SK-N-SH (cell line): ENCODE measurements at places on chromosomes 6 and 20.

GRCh38 chr20:63502671-63503172 is 3.8 kb upstream of the EEF1A2 start:
- peak; percentile 92 for DNase-seq

DNA sequence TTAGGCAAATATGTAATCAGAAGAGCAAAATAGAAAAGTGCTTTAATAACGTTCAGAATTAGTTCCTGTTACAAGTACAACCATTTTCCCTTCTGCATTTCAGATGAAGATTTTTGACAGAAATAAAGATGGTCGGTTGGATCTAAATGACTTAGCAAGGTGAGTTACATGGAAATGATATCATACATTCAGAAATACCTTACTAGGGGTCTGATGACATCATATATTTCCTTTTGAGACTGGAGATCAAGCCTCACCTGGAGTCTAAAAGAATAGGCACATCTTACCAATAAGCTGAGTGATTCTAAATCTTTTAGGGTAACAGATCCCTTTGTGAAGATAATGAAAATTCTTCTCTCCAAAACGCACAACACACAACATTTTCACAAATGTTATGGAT is 29.8 kb downstream of the SCGN start:
- no peak for DNase-seq

GRCh38 chr6:43926634-43927531 is 156.9 kb downstream of the VEGFA start:
- peak; percentile 81 for DNase-seq

GRCh38 chr6:146795479-146796133 is 196.8 kb downstream of the ADGB start:
- DNase-seq: no peak

GRCh38 chr6:15872241-15873103 is 209.6 kb upstream of the DTNBP1 start:
- no peak for DNase-seq

DNA sequence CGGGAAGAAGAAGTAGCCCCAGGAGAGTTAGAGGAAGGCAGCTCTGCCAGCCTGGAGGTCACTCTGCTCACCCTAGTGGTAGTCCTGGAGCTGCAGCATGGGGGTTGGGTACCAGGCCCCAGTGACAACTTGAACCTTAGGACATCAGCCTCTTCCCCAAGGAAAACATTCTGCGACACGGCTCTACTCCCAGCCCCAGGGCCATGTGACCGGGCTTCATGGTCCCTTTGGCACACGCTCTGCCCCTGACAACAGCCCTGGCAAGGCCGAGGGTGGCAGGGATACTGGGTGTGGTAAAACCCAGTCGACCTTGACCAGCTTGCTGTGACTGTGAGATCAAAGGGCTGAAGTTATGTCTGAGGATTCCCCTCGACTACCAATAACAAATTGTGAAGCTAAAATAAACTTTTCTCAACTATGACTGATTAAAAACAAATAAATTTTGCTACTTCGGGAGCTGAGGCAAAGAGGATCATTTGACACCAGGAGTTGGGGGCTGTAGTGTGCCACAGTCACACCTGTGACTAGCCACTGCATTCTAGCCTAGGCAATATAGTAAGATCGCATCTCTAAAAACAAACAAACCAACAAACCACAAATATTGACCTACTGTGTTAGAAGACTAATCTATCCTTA is 24.4 kb upstream of the ARID1B start:
- DNase-seq: no peak

DNA sequence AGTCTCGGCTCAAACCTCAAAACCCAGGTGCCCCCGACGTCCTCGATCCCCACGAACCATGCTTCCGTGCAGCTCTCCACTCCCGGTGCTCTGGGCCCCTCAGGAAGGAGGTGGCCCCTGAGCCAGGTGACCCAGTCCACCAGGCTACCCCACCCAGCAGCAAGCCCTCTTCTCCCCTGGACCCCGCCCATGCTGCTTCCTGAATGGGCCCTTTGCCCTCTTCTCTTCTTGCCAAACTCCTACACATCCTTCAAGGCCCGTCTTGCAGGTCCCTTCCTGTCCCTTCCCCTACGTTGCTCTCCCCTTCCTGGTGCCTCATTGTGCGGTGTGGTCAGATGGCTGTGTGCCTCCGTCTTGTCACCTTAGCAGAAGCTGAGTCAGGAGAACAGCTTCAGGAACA is 3.4 kb upstream of the GATA5 start:
- DNase-seq: no peak

GRCh38 chr20:33789109-33789857 is 21.9 kb upstream of the CHMP4B start:
- peak; percentile 68 for DNase-seq

DNA sequence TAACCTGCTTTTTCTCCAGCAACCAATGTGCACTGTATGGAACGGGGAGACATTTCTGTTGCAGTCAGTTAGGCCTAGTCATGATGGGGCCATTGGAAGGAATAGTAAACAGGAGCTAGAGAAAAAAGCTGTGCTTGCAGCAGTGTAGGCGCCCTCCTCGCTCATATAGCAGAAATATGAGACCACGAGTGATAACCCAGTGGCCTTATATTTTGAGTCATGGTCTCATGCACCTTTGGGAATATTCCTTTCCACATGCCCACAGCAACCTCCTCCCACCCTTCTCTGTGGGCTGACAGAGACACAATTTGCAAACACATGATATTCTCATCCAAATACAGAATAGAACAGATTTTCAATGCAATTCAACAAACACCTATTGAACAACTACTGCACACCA is 248.9 kb upstream of the CITED2 start:
- no peak for DNase-seq

- DNase-seq: no peak
These were observed 110.1 kb downstream of the GPR63 start for GRCh38 chr6:96727144-96727543.

DNA sequence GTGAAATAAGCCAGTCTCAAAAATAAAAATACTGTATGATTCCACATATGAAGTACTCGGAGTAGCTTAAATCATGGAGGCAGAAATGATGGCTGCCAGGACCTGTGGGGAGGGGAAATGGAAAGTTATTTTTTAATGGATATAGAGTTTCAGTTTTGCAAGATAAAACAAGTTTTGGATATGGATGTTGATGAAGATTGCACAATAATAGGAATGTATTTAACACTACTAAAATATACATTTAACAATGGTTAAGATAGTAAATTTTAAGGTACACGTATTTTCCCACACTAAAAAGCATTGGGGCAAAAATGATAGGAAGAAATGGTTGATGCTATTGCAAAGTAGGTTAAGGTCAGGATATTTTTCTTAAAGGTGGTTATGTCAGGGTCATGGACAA is 1058.9 kb upstream of the MAP3K7 start:
- DNase-seq: no peak

GRCh38 chr6:158717341-158718330 is 67.8 kb downstream of the SYTL3 start:
- DNase-seq: no peak

DNA sequence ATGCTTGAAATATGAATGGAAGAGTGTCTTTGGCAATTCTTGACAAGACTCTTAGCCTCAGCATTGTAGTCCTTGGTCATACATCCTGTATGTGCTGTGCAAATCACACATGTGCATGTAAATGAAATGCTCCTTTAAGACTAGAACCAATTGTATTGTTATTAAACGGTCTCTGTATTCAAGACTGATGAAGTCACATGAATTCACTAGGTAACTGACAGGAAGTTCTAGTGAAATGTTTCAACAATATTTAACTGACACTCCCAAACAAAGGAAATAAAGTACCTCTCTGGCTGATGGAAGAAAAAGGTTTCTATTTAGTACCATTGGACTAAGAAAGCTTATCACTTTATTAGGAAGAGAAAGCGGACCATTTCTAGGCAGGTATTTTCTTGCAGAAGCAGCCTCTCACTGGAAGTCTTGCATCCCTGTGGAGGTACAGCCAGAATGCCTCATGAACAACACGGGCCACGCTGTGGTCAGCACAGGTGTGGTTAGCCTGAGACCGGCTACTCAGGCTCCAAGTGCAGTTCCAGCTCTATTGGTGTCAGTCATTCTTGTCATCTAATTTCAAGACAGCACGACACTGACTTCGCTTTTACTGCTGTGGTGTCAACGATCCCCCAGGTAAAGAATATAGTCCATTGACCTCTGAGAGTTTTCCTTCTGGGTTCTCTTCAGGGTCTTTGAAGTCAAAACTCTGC is 17.3 kb downstream of the PPP1R3G start:
- DNase-seq: no peak

DNA sequence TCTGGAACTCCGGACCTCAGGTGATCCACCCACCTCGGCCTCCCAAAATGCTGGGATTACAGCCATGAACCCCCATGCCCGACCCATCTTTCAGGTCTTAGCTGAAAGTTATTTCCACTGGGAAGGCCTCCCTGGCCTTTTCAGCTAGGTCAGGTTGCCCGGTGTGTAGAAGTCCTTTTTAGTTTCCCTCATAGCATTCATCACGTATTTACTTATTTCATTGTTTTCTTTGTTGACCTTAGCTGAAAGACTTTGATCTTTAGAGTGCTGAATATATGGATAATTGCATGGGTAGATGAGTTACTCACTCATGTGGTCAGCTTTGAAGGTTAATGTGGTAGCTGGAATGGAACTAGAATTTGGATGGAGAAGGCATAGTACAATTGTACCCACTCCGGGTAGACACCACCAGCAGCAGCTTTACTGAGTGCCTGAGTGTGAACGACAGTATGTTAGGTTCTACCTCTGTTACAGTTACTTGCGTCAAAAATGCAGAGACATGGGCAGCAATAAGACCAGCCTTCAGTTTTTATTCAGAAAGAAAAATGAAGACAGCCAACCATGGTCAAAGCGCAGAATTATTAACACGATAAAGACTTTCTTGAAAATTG is 9.1 kb downstream of the KIZ start:
- DNase-seq: no peak

GRCh38 chr6:3749977-3750316 is 1.6 kb downstream of the PXDC1 start:
- no peak for DNase-seq

GRCh38 chr6:105929626-105930025 is 156.5 kb upstream of the PRDM1 start:
- no peak for DNase-seq

- no peak for DNase-seq
These were observed 179.8 kb downstream of the GMPR start for GRCh38 chr6:16418151-16418550.

DNA sequence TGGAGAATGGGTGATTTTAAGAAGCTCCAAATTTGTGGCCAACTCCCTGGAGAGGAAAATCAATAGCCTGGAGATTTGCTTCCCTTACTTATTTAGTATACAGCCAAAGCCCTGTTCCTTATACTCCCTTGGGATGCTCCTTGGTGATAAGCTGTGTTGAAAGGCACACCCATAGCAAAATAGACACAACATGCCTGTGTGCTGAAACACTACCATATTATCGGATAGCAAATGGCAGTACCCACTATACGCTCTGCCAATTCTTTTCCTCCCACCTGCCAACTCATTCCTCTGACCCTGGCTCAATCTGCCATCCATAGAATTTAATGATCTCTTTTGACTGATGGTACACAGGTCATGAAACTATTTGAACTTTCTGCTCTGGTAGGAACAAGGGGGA is 98.2 kb downstream of the CLIC5 start:
- DNase-seq: no peak

DNA sequence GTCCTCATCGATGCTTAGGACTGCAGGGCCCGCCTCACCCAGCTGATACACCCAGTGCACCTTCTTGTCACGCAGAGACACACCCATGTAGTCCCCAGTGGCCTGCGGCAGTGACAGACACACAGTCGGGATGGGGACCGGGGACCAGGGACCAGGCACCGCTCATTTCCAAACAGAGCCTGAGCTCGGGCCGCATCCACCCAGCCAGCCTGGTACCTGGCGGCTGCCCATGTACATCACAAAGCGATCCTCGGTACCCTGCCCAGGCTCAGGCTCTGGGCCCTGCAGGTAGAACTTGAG is 11.5 kb downstream of the ADRM1 start:
- no peak for DNase-seq

- DNase-seq: no peak
These were observed 30.6 kb upstream of the QKI start for GRCh38 chr6:163383912-163384311.

DNA sequence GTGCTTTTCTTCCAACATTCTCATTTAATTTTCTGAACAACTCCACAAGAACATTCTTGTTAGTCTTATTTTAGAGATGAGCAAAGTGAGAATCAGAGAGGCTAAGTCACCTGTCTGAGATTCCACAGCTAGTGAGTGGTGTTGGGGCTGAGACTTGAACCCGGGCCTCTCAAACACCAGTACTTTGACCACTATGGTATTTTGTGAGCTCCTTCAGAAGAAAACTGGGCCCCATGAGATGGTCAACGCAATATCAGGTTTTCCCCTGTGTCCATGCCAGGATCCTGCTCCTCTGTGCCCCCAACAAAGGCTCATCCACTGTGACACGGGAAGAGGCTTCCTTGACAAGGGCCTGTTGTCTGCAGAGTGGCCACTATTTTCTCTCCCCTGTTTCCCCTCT is 51.9 kb downstream of the MAFB start:
- DNase-seq: no peak

- no peak for DNase-seq
These were observed 48.1 kb downstream of the SLC24A3 start for GRCh38 chr20:19260412-19261090.

DNA sequence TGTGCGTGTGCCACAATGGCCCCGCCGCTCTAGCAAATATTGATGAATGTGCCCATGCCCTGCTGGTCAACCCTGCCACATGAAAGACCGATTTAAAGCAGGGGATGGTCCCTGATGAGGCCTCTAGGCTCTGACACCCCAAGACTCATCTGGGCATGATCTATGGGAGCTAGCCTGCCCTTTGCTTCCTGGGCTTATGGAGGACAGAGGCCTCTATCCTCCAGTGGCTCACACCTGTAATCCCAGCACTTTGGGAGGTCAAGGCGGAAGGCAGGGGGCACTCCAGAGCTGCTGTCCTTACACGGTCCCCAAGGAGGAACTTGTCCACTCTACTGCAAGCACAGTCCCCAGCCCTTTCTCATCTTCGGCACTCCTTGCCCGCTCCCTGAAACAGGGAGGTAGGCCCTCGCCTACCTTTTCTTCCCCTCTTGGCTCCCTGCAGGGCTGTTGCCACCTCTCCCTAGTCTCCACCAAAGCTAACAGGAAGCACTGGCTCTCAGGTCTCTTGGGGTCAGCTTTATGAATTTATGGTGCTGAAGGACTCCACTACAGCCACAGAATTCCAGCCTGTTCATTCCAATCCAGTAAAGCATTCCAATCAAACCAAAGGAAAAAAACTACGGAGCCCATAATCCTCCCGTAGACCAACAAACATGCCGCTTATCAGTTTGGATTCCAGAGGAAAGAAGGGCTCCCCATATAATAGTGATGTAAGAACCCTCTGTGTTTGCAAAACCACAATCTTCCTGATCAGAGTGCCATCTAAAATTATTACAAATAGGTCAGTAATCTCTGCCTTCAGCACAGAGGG is 48.7 kb upstream of the FOXQ1 start:
- DNase-seq: no peak
